ENCODE measurements at places on chromosomes 7 and 10.

GRCh38 chr10:32887481-32887880 is 70.5 kb downstream of the ITGB1 start:
- no peak for DNase-seq

DNA sequence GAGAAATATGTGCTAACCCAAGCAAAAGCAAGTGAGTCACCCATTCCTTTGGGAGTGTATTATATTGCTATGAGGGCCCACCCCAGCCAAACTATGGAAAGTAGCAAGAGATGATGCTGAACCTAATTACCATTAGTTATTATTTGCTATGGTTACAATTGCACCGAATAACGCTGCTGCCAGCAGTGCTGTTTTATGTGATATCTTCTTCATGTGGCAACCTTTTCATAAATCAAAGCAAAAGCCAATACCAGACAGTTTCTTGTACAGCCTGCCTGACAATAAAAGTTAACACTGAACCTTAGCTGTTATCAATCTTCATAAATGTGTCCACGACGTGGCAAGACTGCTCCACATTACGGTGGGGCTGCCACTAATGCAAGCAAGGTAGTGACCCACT is 241.7 kb upstream of the PLXNA4 start:
- no peak for DNase-seq

GRCh38 chr7:128448751-128449302 is 6.9 kb upstream of the HILPDA start:
- DNase-seq, result no peak

DNA sequence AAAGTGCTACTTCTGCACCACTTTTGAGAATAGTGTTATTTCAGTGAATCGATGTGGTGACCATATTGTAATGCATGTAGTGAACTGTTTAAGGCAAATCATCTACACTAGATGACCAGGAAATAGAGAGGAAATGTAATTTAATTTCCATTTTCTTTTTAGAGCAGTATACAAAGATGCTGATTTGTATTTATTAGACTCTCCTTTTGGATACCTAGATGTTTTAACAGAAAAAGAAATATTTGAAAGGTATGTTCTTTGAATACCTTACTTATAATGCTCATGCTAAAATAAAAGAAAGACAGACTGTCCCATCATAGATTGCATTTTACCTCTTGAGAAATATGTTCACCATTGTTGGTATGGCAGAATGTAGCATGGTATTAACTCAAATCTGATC is 110.4 kb downstream of the CFTR start:
- no peak for DNase-seq

- DNase-seq, result no peak
Observed at GRCh38 chr10:89665302-89665701, 20.3 kb upstream of the PANK1 start.

Measured in NCI-H2081 (cell line).